ENCODE measurements at places on chromosomes 11 and 22.

DNA sequence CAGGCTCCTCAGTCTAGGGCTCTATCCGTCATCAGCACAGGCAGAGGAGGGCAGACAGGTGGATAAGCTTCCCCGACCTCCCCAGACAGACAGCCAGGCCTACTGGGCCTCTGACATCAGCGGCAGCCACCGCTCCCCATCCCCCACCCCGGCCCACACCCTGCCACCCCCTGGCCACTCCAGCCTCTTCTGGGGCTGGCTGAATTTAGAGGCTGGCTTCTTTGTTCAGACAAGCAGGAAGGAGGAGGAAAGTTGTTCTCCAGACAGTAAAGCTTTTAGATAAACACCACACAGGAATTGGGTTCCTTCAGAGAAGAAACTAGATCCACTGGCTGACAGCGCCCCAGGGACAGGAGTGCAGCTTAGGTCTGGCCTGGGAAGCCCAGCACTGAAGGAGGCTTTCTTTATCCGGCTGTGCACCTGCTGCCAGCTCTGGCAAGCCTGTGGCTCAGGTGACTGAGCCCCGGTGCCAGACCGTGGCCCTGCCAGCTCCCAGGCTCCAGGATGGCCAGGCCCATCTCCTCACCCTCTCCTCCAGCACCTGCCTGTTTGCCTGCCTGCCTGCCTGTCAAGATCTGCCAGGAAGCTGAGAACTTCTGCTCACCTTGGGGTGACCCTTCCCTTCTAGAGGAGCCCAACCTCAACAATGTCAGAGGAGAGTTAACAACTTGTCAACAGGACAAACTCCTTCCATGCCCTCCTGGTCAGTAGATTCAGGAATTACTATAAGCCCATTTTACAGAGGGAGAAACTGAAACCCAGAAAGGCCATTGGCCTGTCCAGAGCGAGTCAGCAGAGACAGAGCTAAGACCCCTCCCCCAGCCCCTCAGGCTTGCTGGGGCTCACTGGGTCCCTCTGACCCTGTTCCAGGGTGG lies 44.0 kb upstream of the KLHL35 start:
- DNase-seq = no peak

- DNase-seq = peak; percentile 47
These were observed 14.9 kb downstream of the ADAMTS8 start for GRCh38 chr11:130413405-130414106.

DNA sequence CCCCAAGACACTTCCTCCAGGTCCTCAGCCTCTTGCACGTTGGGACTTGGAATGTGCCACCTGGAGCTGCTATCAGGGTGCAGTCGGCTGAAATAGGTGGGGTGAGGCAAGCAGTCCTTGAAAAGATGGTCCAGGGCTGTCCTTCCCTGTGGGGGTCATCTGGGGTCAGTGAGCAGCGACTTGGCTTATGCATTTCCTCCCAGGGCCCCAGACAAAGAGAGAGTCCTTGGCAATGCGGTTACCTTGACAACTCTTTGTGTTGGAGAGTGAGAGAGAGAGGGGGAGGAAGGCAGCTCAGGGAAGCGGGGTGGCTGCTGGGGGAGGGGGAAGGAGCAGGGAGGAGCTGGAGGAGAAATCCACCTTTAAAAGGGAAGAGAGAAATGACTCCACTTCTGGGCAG lies 93.8 kb downstream of the MIAT start:
- no peak for DNase-seq

DNA sequence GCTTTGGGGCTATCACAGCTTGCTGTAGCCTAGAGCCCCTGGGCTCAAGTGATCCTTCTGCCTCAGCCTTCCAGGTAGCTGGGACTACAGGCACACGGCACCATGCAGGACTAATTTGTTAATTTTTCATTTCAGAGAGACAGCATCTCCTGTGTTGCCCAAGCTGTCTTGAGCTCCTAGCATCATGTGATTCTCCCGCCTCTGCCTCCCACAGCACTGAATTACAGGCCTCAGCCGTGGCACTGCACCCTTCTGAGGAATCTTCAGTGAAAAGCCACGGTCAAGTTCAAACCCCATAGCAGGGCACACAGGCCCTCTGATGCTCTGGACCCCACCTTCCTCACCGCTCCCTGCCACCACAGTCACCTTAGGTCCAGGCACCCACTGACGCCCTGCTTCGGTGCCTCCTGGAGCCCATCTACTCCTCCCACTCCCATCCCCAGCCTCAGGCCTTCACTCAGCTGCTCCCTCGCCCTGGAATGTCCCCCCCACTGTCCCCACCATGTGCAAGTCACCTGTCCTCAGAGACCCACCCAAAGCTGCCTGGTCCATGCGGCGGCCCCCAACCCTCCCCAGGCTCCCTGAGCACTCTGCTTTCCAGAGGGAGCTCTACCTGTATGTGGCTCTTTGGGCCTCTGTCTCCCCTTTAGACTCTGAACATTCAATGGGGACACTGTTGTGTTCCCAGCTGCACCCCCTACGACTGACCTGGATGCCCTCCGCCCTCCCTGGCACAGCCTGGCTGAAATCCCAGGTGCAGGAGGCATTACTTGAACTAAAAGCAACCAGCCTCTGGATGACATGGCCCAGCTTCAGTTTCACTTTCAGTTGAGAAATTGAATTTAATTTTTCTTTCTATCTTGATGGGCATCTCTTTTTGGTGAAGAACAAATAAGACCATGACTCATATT lies 1.6 kb downstream of the APOL2 start:
- no peak for DNase-seq

GRCh38 chr22:39745789-39746188 lies 147.8 kb downstream of the ENTHD1 start:
- no peak for DNase-seq

DNA sequence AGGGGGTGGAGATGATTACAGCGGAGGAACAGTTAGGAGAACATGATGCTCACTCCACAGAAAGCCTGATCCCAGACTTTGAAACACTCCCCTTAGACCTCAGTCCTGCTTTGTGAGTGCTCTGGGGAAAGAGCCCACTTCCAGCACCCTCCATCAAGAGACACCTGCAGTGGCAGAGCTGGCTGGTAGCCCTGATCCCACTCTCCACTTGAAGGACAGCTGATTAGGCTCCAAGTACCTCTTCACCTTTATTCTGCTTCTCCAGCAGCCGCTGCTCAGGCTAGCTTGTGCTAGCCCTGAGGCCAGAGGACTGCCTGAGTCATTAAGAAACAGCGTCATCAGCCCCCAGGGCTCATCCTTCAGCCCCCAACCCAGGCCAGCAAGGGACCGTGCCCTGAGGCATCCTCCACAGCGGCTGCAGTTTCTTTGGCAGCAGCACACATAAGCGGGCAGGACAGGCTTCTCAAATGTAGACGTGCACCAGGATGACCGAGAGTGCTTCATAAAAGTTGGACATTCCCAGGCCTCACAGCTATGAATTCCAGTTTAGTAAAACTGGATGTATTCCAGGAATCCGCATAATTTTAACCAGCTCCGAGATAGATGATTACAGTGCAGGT lies 146.0 kb upstream of the TBCEL start:
- DNase-seq = no peak

DNA sequence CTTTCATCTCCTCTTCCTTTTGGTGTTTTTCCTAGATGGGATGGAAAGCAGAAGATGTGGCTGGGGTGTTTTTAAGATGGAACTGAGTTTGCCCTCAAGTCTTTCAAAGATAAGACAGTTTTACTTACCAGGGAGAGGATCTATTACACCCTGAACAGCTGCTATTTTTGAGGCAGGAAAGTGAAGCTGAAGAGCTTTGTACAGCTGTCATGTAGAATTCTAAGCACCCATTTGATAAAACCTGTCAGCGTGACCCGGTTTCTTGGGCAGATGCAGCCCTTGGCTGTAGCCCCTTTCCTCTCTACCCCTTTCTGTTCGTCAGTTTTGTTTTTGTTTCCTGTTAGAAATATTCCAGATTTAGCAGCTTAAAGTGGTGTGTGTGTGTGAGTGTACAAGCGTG lies 35.2 kb downstream of the FAT3 start:
- no peak for DNase-seq

- DNase-seq = no peak
These were observed 169.8 kb upstream of the TENM4 start for GRCh38 chr11:79610678-79611077.

- DNase-seq = no peak
These were observed 71.0 kb upstream of the TP53I11 start for GRCh38 chr11:45021692-45022141.

DNA sequence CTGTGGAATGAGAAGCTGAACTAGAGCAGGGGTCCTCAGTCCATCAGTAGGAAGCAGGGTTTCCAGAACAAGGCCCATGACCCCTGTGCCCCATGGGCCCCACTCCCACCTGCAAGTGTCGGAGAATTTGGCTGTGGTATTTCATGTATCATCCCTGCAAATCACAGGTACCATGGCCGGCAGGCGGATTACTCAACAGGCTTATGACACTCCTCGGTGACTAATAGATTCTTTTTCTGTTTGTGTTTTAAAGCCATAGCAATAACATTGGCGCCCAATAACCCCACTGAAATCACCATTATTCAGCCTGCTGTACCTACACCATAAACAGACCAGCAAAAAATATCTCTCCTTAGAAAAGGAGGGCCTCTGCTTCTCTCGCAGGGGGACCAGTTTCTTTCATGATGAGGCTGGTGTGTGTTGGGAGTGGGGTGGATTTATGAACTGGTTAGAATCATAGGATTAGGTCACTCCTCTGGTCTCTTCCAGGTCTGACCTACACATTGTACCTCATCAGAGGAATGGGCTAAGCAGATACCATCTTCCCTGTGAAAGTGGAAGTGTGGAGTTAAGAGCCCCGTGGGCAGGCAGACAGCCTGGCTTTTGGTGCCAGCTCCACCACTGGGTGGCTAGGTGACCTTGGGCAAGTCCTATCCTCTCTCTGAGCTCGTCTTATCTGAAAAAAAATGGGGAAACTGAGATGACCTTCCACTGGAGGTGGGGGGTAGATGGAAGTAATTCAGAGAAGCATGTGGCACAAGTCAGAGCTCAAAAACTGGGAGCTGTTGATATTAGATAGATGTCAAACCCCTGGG lies 60.2 kb upstream of the WNT11 start:
- peak; percentile 31 for DNase-seq

DNA sequence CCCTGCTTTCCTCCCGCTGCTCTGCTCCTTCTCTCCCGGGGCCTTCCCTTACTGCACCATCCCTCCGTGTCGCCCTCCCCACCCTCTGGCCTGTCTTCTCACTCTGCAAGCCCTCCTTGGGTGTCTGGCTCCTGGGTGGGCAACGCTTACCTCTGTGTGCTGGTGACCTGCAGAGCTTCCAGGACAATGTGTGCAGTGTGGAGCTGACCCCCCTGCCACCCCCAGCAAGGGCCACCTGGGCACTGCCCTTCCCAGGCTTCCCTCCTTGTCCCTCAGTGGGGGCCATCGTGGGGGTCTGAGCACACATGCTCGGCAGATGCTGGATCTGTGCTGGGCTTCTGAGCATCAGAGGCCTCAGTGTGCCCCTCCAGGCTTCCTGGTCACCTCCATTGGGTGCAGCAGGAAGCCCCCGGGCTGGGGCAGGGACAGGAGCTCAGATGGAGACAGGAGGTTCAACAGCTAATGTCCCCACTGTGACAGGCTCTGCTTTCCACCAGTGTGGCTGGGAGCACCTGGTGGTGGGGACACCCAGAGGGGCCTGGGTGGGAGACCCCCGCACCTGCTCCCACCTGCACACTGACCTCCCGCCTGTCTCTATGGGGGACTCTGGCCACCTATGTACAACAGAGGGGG lies 7.8 kb upstream of the BRSK2 start:
- DNase-seq = no peak

- DNase-seq = no peak
These were observed 59.9 kb downstream of the FAT3 start for GRCh38 chr11:92284558-92284957.

- no peak for DNase-seq
These were observed 20.7 kb downstream of the DIXDC1 start for GRCh38 chr11:111957663-111958444.

DNA sequence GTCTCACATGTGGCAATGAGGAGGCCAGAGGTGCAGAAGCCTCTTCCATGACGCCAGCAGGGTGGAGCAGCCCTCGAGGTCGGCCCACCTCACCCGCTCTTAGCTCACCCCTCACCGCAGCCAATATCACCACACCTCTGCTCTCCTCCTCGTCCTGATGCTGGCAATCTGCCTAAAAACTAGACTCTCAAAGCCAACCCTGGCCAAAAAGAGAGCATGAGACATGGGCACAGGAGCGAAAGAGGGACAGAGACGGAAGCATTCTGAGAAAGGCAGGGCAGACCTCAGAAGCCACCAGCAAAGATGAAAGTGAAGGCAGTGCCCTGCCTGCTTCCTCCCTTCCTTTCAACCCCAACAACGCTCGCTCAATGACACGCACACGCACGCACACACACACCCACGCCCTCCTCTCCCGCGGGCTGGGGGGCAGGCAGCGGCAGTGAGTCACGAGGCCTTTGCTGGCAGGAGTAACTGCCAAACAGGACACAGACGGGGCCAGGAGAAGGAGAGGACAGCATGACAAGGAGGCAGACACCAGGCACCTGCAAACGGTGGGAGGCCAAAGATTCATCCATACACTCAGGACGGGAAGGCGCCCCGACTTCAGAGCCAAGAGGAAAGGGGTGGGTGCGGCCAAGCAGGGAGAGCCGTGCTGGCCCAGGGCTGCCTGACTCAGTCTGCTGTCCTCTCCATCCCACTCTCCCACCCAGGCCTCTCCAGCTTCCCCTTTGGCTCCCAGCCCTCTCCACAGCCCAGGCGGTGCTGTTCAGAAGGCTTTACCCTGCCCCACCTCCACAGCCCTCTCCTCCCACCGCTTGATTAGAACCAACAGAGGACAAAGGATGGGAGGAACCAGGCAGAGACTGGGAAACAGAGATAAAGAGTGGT lies 11.4 kb downstream of the IGSF9B start:
- DNase-seq = no peak

GRCh38 chr11:30155428-30155827 lies 75.4 kb upstream of the FSHB start:
- DNase-seq = no peak
